H9 (cell line): ENCODE measurements at places on chromosomes 16 and 17.
A peak's percentile ranks its signal among the peaks of the same experiment; 100 is the strongest.

DNA sequence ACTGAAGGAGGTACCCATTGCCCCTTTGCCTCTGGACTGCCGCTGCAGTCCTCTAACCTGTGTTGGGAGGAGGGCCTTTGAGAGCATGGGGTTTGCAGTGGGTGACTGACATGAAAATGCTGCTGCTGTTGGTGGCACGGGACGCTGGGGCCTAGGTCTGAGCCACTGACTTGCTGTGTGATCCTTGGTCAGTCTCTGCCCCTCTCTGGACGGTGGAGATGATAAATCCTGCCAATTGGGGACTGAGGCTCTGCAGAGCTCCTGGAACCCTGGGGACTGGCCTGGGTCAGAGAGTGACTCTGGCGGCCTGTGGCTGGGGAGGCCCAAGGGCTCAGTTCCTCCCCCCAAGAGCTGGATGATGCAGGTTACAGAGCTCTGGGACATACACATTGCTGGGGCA is 6.1 kb upstream of the PYDC1 start:
- no peak for DNase-seq

DNA sequence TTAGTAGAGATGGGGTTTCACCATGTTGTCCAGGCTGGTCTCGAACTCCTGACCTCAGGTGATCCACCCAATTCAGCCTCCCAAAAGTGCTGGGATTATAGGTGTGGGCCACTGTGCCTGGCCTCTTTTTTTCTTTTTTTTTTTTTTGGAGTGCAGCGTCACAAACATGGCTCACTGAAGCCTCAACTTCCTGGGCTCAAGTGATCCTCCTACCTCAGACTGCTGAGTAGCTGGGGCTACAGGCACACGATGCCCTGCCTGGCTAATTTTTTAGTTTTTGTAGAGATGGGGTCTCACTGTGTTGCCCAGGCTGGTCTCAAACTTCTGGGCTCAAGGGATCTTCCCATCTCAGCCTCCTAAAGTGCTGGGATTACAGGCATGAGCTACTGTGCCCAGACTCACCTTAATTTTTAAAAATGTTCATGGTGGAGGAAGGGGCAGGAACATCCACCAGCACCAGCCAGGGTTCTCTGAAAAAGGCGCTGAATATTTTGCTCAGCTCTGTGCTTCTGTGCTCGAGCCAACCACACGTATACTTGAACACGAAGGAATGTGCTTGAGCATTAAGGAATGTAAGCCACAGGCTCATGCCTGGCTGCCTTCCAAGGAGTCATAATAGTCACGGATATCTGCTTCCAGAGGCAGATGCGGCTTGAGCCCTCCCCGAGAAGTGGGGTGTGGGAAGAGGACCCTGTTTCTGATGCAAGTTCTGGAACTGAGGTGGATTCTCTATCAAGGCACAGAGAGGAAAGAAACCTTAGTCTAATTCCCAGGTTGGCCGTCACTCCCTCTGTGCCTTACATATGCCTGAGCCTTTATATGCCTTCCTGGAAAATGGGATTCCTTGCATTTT is 65.5 kb upstream of the CREBBP start:
- DNase-seq, result no peak

DNA sequence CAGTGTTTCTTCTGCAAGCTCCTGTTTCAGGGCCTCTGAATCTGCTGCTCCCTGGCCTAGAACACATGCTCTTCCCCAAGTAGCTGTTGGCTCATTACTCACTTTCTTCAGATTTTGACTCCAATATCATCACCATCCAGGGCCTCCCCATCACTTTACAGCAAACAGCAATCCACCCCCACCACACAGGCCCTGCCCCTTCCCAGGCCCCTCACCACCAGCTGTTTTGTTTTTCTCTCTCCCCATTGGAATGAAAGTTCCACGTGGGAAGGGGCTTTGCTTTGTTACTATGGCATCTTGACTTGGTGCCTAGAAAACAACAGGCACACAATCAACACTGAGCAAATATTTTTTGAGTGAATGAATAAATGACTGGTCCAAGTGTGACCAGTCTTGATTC is 4.0 kb downstream of the TMEM170A start:
- no peak for DNase-seq

DNA sequence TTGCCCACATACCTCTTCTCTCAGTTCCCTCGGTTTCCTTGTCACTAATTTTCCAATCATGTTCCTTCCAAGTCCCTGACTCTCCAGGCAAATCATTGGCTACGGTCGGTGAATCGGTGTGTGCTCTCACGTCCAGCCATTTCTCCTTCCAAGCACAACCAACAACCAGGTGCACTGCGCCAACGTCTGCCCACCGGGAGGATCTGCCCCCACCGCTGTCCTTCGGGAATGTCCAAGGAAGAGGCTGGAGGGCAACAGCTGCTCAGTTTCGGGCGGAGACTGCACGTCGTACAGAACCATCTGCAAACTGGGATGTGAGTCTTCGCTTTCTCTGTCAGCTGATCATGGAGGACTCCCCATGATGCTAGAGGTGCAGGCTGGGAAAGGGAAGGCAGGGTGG is 8.4 kb upstream of the NXN start:
- no peak for DNase-seq

GRCh38 chr16:88798073-88798472 is 5.5 kb upstream of the CDT1 start:
- no peak for DNase-seq

DNA sequence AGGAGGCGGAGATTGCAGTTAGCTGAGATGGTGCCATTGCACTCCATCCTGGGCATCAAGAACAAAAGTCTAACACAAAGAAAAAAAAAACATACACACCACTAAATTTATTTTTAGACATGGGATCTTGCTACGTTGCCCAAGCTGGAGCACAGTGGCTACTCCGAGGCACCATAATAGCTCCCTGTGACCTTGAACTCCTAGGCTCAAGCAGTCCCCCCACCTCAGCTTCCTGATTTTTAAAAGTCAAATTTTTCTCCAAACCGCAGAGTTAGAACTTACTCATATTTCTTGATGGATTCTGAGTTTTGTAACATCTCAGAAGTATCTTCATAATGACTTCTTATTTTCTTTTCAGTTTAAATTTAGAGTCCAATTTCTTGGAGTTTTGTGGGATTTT is 3.4 kb downstream of the CMTM4 start:
- DNase-seq, result no peak

GRCh38 chr17:69567130-69567529 is 152.6 kb downstream of the MAP2K6 start:
- no peak for DNase-seq

GRCh38 chr16:65532846-65533245 is 411.0 kb upstream of the CDH11 start:
- no peak for DNase-seq

DNA sequence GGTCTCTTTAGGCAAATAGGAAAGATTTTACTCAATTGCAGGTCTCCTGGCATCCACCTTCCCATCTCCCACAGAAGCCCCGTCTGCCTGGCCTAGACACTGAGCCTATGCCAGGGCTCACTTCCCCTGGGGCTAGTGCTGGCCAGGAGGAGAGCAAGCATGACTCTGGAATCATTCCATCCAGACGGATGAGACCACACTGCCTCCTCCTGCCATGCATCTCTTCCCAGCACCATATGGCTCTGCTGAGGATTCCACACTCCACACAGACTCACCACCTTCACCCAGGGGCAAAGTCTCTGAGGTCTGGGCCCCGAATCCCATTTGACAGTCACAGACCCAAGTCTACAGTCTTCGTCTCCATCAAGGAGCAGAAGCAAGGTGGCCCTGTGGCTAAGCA is 346.5 kb downstream of the C16orf95 start:
- DNase-seq, result no peak

DNA sequence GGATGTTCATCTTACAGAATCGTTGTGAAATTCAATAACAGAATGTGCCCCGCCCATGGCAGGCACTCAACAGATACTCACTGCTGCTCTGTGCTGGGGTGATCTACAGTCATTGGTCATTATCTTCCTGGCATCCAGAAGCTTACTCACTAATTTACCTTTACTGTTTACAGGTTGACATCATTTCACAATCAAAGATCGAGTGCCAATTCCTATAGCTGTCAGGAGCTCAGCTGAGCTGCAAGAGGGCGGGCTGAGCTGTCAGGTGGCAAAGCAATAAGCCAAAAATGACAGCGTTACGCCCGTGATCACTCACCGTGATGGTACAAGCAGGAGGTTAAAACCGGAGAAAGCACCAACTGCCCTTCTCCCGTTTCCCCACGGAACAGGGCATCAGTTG is 51.2 kb downstream of the LITAF start:
- DNase-seq, result no peak

DNA sequence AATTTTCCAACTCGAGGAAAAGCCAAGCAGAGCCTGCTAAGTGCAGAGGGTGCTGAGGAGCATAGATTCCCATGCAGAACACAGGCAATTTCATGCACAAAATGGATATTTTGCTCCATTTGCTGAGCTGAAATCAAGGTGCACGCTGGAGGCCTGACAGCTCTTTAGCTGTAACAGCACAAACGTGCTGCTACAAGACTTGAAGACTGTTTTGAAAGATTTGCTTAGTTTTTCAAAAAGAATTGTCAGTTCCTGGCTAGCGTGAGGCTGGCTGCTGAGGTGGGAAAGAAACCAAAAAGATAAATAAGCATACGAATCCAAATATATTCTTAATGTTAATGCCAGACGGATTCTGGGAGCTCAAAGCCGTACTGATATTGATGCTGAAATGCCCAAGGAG is 309.0 kb upstream of the MAF start:
- DNase-seq, result no peak

DNA sequence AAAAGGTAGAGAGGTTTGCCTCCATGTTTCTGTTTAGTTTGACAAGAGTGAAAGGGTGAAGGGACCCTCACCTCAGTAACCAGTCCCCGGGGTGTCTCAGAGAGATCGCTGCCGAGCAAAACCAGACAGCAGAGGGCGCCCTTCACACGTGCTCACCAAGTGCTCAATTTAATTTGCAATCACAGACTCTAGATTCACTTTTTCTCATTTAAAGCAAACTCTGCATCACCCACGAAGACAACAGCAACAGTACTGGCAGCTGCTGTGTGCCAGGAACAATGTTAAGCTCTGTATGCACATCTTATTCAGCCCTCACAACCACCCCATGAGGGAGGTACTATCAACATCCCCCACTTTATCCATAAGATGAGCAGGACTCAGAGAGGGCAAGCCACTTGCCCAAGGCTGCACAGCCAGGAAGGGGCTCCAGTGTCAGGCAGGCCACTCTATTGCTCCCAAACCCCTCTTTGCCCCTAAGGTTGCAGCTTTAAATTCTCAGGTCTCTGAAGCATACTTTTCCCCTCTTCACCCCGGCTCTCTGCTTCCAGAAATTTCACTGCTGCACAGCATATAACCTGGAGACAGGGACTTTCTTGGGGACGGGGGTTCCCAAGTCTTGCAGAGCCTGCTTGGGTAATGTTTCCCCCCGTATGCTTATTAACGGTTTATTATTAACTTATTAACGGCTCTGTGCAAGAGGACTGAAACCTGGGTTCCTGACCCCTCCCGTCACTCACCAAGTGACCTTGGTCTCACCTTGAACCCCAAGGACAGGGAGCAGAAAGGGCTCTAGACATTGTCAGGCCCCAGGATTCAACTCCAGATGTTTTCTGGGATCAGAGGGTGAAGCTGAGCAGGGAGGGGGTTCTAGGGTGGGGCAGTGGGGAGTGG is 70.9 kb downstream of the CNGB1 start:
- DNase-seq, result peak; percentile 73

DNA sequence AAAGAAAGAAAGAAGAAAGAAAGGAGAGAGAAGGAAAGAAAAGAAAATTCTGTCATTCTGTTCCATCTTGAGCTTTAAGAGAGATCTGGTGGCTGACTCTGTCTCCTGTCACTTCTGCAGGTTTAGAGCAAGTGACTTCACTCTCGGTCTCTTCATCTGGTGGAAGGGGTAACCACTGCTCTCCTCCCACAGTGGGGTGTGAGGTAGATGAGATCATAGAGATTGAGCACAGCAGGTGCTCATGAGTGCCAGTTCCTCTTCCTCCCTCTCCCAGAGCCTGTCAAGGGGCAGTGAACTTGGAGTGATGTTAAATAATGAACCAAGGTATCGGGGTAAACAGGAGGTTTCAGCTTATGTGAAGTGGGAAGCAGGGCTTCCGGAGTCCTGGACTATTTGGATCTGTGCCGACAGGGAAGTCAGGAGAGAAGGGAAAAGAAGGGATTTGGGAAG is 47.7 kb downstream of the BEAN1 start:
- DNase-seq, result no peak

DNA sequence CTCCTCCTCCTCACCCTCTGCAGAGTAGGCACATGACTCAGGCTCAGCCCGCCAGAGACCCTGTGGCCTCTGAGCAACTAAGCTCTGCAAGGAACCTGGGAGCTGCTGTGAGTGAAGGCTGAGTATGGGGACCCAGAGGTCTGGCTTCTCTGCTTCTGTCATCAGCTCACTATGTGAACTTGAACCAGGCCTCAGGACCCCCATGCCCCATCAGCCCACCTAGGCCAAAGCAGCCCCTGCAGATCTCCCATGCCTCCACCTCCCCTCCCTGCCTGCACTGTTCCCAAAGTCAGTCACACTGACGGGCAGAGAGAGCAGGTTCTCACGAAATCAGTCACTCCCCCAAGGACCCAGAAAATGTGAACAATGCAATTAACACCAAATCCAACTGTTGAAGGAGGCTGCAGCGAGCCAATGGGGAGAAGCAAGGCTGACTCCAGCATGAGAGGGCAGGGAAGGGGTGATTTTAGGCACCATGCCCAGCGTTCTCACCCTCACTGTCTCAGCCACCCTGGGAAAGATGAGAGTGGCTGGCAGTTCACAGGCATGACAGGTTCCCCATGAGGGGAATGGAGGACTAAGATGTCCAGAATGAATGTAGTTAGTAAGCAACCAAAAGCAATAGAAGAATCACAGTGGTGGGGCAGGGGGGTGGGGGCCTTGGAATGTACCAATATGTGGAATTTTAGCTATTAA is 60.6 kb downstream of the BEAN1 start:
- peak; percentile 22 for DNase-seq

GRCh38 chr16:87150681-87151280 is 166.4 kb downstream of the C16orf95 start:
- DNase-seq, result no peak

DNA sequence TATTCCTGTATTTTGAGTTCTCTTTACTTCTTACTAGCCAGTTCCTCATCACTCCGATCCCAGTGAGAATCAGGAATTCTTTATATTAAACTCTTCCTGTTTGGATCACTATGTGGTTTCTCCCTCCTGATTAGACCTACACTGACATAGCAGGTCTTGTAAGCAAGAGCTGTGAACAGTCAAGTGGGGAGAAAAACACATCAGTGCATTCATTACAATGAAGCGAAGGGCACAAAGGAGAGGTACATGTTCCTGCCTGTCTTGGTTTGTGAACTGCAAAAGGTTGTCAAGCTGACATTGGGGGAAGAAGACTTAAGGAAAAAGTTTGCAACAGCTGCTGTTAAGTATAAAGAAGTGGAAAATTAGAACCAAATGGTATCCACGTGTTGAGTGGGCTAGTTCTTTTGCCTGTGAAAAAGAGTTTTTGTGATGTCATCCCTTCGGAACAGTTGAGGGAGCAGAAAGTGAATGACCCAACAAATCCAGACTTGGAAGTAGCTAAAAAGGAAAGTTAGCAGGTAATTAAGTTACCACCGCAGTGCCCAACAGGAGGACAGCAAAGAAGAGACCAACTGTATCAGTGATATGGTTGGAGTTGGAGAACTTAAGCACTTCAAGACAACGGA is 23.0 kb upstream of the TRIM25 start:
- no peak for DNase-seq
